ENCODE measurements at places on chromosomes 7 and 10. TPM values are rescaled to one million over a fixed set of nuclear protein-coding genes. Genes with fewer than 3 reads are reported as not detected.

IDI2 gene
- total RNA-seq = not detected

ITPRID1 gene
- 1.2 TPM for total RNA-seq

VWA2 gene
- total RNA-seq = 2.9 TPM

EIF3B gene
- 62.8 TPM for total RNA-seq

ABCB4 gene
- total RNA-seq = 1.2 TPM

RNLS gene
- total RNA-seq = 1.2 TPM

CCL24 gene
- total RNA-seq = not detected

MRLN gene
- not detected for total RNA-seq

FAS gene
- total RNA-seq = 1.6 TPM

PTPRE gene
- total RNA-seq = 16.3 TPM

WDFY4 gene
- total RNA-seq = 0.41 TPM

TTYH3 gene
- total RNA-seq = 29.3 TPM

CFAP46 gene
- 2.0 TPM for total RNA-seq

AKR1C8 gene
- not detected for total RNA-seq

TRA2A gene
- 51.4 TPM for total RNA-seq

PRR15 gene
- 0.41 TPM for total RNA-seq

AKR1C4 gene
- total RNA-seq = not detected

All from frontal cortex (tissue), 4 donors.